RPMI7951 (cell line): ENCODE measurements at places on chromosomes 5 and 9. TPM values are rescaled to one million over a fixed set of nuclear protein-coding genes. Genes with fewer than 3 reads are reported as not detected.

The RPL37 gene
- 122 and 565 TPM in 2 replicates for total RNA-seq

The SOHLH1 gene
- not detected in 2 replicates for total RNA-seq

The CBY3 gene
- total RNA-seq = not detected in 2 replicates

The GTF2H2C gene
- total RNA-seq = 31.1 and 32.7 TPM in 2 replicates

The SPINK7 gene
- not detected in 2 replicates for total RNA-seq

The ZFP2 gene
- not detected in 2 replicates for total RNA-seq

The RGS7BP gene
- not detected in 2 replicates for total RNA-seq

The DOK3 gene
- total RNA-seq = 0.49 TPM in 1 of 2 replicates, not detected in the other

The RIGI gene
- total RNA-seq = 12.0 and 13.5 TPM in 2 replicates

The EIF4E1B gene
- not detected in 2 replicates for total RNA-seq

The CYSTM1 gene
- total RNA-seq = 22.4 and 29.1 TPM in 2 replicates

DNA sequence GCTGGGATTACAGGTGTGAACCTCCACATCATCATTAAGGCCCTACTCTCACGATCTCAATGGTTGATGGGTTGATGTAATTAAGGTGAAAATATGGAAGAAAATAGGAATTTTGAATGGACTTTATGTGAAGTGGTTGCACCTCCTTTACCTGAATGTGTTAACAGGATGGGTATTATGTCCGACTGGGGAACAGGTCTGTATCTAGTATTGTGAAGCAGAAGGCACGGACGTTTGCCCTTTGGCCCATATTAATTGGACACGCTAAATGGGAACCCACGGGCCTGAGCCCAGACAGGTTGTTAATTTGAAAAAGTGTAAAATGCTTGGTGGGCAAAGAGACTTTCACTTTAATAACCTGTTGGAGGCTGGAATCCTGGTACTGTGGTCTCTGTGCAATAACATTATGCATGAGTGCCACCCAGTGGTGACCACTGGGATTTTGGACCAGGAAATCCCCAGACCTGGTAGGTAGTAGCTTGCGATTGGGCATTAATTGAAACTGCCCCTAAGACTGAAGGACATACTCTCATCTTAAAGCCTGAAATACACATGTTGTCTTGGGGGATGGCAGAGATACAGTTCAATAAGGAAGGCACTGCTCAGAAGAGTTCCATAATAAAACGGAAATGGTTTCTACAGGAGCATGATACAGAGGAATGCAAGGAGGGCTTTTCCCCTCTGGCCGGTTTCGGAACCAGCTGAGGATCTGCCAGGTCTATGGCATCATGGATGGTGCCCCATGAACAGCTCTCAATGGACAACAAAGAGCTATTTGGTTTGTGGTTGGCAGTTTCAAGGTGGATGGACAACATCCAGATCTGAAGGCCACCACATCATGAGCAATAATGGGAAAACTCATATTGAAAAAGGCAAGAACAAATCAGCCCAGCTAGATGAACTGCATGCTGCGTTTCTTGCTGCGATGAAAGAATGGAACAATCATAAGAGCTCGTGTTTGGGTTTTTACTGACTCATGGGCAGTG lies 26.2 kb upstream of the BICD2 start:
- peak; percentile 65 for DNase-seq

GRCh38 chr9:116958881-116959280 lies 271.8 kb downstream of the TRIM32 start:
- no peak for DNase-seq

- DNase-seq = no peak
Measured at GRCh38 chr5:36395260-36395659, 93.6 kb upstream of the RANBP3L start.

DNA sequence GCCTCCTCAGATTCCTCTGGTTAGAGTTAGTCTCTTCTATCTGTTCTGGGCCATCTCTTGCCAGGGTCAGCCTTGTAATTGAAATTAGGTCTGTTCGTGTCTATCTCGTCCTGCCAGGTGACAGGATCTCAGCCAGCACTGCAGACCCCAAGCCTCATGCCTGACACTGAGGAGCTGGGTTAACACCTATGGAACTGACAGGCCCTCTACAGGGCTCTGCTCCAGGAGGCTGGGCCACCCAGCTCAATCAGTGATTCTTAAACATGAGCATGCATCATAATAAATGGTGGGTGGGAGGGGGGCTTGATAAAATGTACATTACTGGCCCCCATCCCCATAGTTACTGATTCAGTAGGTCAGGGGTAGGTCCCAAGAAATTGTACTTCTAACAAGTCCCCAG lies 103.4 kb downstream of the PSD2 start:
- DNase-seq = no peak

GRCh38 chr9:90803860-90804593 lies 2.4 kb downstream of the SYK start:
- DNase-seq = no peak

- DNase-seq = no peak
Measured at GRCh38 chr5:56006094-56006493, 11.3 kb upstream of the IL6ST start.

- no peak for DNase-seq
Measured at GRCh38 chr9:96413302-96414221, 4.6 kb downstream of the ZNF367 start.

DNA sequence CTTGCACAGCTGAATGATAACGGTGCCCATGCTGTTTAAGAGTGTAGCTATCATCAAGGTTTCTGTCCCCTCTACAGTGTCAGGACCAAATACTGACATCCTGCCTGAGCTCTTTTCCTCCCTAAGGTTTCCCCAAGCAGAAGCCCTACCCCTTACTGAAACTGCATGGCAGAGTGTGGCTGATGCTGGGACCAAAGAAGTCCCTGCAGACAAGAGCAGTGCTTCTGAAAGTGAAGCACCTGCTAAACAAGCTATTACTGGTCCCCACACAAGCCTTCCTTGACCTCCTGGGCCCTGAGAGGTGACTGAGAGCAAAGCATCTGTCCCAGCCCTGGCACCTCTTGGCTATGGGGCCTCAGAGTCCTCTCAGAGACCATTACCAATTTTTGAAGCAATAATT lies 56.1 kb downstream of the CFAP90 start:
- DNase-seq = no peak

GRCh38 chr5:7983433-7983832 lies 114.5 kb downstream of the MTRR start:
- DNase-seq = no peak

DNA sequence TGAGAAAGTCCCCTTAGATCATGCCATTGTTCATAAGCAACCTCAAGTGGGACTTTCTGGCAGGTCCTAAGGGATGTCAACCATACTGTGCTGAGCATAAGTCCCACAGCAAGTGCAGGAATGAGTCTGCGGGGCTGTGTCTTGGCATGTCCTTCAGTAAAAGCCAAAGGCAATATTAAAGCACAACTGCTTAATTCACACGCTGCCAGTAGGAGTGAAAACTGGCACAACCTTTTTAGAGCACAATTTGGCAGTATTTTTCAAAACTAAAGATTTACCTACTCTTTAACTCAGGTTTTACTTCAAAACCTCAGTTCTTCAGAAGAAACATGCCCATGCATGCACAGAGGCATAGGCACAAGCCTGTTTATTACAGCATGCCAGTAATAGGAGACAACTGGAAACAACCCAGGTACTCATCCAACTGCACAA lies 24.4 kb upstream of the SMAD5 start:
- DNase-seq = no peak

- DNase-seq = no peak
Measured at GRCh38 chr5:16152601-16153568, 26.7 kb downstream of the MARCHF11 start.

DNA sequence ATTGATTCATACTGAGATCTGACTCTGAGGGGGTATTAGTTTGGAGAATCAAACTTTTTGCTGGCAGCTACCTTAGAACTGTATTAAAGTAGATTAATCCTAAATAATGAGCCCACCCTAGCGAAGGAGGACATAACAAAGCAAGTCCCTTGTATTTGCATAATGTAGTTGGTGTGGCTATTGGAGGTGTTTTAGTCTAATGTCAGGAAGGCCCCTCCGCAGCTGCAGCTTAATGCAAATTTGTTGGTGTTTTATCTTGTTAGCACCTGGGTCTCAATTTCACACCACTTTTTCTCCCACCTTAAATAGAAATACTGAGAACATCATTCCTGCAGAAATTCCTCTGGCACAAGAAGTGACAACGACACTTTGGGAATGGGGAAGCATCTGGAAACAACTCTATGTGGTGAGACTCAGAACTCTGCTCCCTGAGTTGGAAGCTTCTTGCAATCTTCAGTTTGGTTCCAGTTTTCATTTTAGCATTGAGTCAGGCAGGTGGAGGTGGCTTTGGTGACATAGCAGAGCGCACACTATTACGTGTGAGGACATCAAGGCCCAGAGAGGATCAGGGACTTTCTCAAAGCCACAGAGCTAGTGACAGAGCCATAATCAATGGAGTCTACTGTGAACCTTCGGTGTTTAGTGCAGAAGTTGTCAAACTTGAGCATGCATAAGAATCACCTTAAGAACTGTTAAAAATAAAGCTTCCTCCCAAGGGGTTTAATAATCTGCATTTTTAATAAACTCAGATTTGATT lies 33.9 kb downstream of the DOCK2 start:
- DNase-seq = no peak

- no peak for DNase-seq
Measured at GRCh38 chr5:143694357-143694756, 117.6 kb upstream of the HMHB1 start.

DNA sequence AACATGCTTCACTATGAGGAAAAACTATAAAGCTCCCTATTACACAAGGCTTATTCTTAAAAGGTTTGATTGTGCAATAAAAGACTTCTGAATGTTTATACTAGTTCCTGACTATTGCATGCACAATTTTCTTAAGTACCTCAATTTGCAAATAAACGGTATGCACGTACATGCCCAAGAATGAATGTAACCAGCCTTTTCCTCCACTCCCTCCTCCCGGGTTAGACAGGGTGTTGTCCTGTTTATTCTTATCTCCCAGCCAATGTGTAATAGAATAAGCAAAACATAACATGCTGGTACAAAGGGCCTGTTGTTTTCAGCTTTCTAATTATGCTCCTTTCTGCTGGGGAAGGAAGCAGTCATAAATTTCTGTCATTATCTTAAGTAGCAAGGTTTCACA lies 79.1 kb downstream of the AOPEP start:
- DNase-seq = peak; percentile 77

DNA sequence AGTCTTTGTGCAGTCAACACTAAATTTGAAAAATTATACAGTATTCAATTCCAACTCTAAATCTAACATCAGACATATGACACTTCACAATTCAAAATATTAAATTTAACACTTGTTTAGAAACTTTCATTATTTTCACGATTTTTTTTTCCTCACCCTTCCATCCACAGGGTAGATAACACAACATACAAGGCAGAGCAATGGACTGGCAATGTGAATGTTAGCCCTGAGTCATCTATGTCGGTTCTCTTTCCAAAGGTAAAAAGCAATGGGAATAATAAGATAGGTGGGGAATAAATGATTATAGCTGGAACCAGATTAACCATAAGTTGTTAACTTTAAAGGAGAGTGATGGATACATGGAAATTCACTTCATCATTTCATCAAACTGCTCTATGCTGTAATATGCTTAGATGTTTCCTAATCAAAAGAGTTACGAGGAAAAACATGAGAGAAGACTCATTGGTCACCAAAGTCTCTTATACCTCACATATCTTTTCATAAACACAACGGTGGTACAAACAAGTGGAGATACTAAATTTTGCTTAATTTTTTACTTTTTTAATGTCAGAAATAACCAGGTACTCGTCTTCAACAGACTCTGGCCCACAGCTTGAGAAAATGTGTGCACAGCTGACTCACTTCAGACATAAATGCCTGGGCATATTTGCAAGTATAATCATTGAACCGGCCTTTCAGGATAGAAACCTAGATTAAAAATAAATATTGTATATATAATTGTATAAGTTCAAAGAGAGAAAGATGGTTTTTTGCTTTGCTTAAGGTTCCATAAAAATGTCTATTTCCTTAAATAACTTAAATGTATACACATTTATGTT lies 23.0 kb downstream of the RFX3 start:
- no peak for DNase-seq

- no peak for DNase-seq
Measured at GRCh38 chr5:83044926-83045325, 32.3 kb downstream of the TMEM167A start.

DNA sequence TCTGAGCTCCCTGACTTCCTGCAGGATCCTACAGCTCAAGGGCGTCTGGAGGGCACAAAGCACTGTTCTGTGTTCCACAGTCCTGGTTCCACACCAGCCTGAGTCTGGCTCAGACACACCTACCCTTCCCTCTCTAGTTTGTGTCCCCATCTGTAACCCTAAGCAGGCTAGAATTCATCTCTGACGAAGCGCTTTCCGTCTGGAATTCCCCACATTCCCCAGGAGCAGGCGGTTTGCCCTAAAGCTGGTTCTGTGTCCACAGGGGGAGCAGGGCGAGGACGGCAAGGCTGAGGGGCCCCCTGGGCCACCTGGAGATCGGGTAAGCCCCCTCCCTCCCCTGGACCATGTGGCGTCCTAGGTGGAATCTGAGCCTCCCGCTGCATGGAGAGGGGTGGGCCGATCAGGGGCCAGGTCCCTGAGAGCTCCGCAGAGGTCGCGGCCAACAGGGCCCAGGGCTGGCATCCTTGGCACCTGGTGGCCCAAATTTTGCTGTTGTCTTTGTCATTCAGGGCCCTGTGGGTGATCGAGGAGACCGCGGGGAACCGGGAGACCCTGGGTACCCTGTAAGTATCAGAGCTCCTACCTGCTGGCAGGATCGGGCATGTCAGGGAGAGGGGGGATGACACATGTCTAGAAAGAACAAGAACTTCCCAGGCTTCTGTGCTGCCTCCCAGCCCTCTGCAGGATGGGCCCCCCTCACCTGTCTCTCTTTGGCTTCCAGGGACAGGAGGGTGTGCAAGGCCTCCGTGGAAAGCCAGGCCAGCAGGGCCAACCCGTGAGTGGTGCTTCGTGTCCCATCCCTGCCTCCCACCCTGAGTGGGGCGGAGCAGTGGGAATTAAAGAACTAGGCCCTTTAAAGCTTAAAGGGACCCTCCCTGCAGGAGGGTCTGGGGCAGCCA lies 34.5 kb upstream of the ORM1 start:
- DNase-seq = peak; percentile 92

DNA sequence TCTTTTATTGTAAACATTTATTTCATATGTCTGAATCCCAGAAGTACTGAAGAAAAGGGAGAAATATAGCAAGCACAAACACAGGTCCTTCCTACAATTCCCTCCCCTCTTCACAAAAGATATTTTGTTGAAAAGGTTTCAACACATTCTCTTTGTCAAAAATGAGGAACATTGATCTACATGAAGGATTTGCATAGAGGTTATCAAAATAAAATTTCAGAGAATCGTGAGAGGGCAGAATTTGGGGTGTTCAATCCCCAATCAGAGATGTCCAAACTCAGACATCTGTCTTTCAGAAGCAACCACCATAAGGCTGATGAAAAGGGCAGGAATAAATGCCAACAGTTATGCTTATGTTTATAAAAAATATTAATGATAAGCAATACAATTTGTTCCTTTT lies 69.2 kb downstream of the MARCHF3 start:
- no peak for DNase-seq

GRCh38 chr5:123217173-123217572 lies 128.1 kb downstream of the PRDM6 start:
- no peak for DNase-seq

- peak; percentile 52 for DNase-seq
Measured at GRCh38 chr9:121871431-121872025, 220.1 kb downstream of the DAB2IP start.

- no peak for DNase-seq
Measured at GRCh38 chr5:30001826-30002225, 1191.7 kb upstream of the CDH6 start.

- peak; percentile 64 for DNase-seq
Measured at GRCh38 chr5:68251386-68251785, 35.8 kb downstream of the PIK3R1 start.

GRCh38 chr5:68565427-68565826 lies 349.9 kb downstream of the PIK3R1 start:
- no peak for DNase-seq
